ENCODE measurements at places on chromosomes 11 and 22. TPM values are rescaled to one million over a fixed set of nuclear protein-coding genes. Genes with fewer than 3 reads are reported as not detected.

Gene FAM227A
- total RNA-seq: 0.83 TPM

Gene RAB36
- 6.1 TPM for total RNA-seq

Gene PGM2L1
- total RNA-seq: 10.4 TPM

Gene BTBD18
- not detected for total RNA-seq

Gene PDGFB
- 13.4 TPM for total RNA-seq

Gene SLC22A8
- total RNA-seq: not detected

Gene FOLH1
- not detected for total RNA-seq

Gene CCDC82
- total RNA-seq: 9.9 TPM

Gene CEP126
- total RNA-seq: 0.72 TPM

Gene PKDREJ
- total RNA-seq: under 0.01 TPM

Gene OR5P2
- not detected for total RNA-seq

Gene PATE3
- not detected for total RNA-seq

Gene C11orf91
- total RNA-seq: not detected
